Activated CD8-positive, alpha-beta memory T cell treated with anti-CD3 and anti-CD28 coated beads for 48 hours (primary cell): ENCODE measurements at places on chromosomes 3 and 15.

DNA sequence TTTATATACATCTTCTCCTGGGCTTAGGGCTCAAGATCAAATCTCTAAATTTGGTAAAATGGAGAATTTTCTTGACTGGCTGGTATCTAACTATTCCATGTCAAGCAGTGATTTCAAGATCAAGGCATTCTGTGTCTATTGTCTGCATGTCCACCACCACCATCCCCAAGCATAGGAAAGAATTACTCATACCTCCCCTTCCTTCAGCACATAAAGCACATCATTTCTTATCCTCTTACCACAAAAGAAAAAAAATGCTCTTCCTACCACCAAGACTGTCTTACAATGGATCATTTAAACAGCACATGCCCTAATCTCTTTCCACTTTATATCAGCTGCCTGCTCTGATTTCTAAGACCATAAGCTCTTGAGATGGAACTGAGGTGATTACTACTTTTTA is 470.5 kb upstream of the THBS1 start:
- DNase-seq: no peak

- no peak for DNase-seq
Observed at GRCh38 chr15:41550066-41550775, 6.2 kb upstream of the RPAP1 start.

DNA sequence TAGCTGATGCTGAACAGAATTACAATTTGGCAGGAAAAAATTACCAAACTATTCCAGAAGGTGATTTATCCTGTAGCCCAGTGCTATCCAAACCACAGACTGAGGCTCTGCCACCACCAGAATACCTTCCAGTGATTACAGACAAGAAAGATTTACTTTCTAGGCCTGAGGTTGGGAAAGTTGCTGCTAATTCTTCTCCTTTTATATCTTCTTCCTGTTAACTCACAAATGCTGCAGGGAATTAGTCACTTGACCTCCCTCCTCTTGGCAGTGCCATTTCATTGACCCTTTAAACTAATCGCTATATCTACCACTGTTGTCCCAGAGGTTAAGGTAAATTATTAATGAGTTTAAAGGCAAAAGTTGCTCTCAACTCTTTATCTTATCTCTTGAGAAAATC is 118.4 kb downstream of the CTNNB1 start:
- no peak for DNase-seq

GRCh38 chr3:137471130-137471529 is 293.0 kb upstream of the SOX14 start:
- DNase-seq: no peak

GRCh38 chr15:81433462-81433861 is 59.4 kb upstream of the TMC3 start:
- no peak for DNase-seq

DNA sequence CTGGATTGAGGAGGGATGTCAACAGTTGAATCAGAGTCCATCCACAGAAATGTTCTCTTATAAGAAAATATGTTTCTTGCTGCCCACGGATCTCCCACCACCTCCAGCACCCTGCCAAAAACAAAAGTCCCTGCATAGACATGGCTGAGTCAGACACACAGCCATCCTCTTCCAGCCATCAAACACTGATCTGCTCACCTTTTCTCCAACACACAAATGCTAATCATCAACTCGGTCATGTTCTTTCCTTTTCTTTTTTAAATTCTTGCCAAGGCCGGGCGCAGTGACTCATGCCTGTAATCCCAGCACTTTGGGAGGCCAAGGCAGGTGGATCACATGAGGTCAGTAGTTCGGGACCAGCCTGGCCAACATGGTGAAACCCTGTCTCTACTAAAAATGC is 110.7 kb upstream of the IL12A start:
- DNase-seq: no peak

DNA sequence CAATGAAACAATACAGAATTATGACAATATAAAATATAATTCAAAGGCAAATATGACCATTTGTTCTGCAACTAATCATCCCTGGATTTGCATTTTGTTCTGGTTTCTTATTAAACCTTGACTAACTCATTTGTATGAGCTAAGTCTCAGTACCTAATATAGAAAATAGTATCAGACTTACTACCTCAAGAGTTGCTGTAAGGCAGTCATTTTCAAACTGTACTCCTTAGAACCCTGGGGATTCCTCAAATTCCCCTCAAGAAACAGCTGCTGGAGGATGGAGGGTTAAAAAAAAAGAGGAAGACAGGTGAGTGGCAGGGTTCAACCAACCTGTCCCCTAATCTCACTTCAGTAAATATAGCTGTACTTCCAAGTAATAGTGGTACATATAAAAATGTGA is 11.1 kb downstream of the ZBTB11 start:
- no peak for DNase-seq

DNA sequence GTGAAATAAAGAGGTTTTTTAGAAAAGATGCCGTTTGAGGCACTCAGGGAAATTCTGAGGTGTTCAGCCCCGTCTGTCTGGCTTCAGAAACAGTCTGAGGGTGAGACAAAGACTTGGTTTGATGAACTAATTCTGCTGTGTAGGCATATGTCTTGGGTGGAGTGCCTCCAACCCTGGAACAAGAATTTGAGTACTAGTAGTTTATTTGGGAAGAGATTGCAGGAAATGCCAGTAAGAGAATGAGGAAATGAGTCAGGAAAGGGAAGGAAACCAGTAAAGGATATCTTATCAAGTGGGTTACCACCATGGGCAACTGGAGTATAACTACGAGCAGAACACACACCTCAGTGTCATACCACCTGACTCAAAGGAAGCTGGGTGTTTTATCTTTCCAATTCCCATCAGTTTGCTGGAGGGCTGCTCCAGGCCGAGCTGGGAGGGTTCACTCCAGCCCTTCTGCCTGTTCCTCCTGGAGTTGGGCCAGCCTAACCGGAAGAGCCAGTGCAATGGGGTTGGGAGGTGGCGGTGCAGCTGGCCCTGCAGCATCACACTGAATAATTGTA is 75.3 kb downstream of the TGFBR2 start:
- no peak for DNase-seq

DNA sequence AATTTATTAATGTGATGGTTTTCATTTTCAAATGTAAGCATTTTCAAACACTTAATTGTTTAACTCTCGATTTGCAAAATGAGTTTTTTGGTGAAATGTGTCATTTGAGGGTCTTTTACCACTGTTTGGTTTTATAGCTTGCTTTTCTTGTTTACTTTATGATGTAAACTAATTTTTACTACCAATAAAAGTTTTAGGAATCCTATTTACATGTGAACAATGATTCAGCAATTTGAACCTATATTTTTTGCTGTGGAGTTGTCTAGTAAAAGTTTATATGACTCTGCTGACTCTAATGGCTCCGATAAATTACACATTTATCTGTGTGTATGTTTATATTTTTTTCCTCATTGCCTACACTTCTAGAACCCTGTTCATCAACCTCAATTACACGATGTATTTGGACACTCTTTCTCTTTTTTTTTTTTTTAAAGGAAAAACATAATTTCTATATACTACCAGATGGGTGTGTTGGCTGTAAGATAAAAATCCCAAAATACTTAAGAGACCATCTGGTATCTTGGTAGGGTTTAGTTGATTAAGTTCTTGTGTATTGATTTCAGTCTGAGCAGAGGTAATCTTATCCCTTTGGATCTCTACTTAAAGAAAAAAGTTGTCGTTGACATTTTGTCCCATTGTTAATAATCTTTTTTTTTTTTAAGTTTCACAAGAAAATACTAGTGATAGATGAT is 89.5 kb downstream of the PTPRG start:
- no peak for DNase-seq

- DNase-seq: no peak
Observed at GRCh38 chr3:76044601-76045600, 259.6 kb upstream of the ZNF717 start.

DNA sequence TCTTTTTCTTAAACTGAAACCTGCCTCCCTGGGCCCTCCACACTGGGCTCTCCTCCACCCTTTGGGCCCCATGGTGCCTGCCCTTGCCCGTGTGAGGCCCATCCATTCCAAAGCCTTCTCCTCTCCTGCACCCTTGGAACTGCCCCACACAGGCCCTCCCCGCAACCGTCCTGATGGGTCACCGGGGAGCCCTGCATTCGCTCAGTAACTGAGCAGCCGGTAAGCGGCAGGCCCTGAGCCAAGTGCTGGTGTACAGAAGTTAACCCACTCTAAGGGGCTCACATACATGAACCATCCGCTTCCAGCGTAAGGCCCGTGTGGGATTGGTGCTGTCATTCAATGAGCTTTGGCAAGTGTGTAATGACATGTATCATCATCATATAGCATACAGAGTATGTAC is 5.4 kb upstream of the LRRC15 start:
- no peak for DNase-seq

DNA sequence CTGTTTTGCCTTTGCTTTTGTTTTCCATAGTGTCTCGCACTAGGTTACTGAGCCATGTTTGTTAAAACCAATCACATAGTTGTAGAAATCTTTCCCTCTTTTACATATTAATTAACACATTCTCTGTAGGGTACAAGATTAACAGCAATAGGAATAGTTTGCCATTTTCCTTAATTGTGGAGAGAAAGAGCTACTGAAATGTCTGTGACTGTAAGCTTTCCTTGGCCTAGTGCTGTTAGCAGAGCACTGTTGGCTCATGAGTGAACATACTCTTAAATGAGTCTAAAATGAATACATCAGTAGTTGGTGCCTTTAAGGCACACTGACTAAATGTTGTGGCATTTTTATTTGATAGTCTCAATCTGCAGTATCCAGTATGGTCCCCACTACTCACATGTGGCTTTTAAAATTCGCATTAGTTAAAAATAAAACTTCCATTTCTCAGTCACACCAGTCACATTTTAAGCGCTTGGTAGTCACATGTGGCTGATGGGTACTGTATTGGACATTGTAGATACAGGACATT is 28.2 kb downstream of the CHD2 start:
- DNase-seq: no peak

DNA sequence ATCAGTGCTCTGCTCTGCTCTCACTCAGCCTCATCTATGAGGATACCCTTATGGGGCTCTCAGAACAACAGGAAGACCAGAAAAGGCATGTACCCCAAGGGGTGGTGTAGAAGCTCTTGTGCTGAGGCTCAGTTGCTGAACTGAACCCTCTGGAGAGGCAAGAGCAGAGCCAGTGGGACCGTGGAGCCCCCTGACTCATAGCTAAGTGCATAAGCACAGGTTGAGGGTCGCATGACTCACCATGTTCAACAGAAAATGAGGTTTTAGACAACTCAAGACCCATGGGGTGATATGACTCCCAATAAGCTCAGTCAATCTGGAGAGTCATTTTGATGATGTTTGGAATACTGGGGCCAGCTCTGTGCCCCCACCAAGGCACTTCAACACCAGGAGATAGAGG is 37.3 kb downstream of the CRYGS start:
- no peak for DNase-seq

- DNase-seq: no peak
Observed at GRCh38 chr3:128411574-128412064, 55.1 kb downstream of the DNAJB8 start.

DNA sequence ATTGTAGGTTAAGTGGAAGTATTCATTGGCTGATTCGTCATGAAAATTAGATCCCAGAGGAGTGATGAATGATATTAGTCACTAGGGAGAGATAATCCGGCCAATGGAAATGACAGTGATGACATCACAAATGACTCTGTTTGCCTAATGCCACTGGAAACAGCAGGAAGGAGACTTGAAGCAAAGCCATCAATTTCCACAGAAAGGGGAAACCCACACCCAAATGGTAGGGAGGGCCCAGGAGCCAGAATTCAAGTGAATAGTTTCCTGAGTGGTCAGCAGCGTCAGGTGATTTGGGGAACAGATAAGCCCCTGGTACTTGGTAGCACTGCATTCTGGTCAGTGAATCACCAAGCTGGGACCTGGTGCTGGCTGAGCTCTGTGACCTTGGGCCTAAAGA is 3.3 kb upstream of the ADAMTS9 start:
- no peak for DNase-seq

DNA sequence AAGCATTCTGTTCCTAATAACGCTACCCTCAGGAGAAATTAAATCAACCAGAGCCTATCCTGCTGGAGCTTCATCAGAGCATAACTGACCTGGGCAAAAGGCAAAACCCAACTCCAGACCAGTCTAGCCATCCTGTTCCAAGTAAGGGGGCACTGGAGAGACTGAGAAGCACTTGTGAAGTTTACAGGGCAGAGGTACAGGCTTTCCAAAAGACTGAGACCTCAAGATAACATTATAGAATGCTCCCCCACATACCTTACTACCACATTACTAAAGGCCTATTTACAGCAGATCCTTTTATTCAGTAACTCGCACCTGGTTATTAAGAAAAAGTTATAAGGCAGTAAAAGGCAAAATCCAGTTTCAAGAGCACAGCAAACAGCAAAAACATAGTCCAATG is 35.5 kb downstream of the RFX7 start:
- no peak for DNase-seq

DNA sequence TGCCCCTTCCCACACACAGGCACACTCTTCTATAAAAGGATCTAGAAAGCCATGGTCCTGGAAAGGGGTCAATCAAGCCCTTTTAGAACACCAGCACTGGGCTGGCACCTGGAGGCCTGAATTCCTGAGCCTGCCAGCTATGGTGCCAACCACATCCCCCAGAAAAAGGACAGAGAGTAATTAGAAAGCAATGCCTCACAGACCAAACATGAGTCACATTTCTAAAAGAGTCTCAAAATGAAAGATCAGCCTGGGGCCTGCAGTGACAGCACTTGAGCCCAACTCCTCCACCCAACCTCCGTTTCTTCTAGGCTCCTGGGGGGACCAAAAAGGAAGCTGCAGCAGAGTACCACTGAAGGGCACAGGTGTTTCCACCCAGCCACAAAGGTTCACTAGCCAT is 14.1 kb downstream of the MYLK start:
- DNase-seq: no peak

DNA sequence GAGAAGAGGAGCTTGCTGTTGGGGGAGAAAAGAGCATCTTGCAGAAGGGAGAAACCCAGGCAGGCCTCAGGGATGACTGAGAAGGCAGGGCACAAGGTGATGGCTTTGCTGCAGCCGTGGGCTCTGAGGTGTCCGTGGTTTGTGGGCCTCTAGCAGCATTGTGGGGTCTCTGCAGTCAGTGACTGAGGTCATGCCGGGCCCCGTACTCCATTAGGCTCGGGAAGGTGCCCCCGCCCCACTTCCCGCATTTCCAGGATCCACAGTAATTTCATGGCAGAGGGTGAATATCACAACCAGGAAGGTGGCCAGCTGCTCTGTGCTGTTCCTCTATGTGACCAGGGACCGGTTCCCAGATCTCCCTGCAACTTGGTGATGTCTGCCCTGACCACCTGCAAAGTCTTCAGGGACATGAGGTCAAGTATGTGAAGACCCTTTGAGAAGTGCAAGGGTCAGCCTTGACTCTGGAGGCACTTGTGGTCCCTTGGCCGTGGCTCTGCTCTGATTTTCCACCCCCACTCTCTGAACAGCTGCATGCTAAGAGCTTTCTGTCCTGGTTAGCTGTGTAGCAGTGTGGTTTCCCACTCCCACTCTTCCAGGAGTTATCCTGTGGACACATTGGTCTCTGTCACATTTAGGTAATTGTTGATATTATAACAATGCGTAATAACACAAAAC is 3.6 kb downstream of the KLF13 start:
- DNase-seq: no peak

DNA sequence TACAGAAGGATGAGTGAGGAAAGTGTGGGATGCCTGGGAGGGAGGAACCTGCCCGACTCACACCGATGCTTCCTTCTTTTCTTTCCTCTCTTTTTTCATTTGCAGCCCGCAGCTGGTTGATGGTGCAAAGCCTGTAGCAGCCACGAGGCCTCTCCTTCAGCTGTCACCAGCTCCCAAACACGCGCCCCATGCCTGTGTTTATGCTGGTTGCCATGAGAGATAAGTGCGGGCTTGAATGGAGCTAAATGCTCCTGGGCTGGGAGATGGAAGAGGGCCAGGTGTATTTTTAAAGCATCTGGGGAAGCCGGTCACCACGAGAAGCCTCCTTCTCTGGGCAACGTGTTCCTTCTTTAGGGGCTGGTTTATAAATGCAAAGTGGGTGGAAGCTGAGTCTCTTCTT is 9.3 kb downstream of the COLQ start:
- no peak for DNase-seq
